ENCODE measurements at places on chromosomes 11 and 22.

DNA sequence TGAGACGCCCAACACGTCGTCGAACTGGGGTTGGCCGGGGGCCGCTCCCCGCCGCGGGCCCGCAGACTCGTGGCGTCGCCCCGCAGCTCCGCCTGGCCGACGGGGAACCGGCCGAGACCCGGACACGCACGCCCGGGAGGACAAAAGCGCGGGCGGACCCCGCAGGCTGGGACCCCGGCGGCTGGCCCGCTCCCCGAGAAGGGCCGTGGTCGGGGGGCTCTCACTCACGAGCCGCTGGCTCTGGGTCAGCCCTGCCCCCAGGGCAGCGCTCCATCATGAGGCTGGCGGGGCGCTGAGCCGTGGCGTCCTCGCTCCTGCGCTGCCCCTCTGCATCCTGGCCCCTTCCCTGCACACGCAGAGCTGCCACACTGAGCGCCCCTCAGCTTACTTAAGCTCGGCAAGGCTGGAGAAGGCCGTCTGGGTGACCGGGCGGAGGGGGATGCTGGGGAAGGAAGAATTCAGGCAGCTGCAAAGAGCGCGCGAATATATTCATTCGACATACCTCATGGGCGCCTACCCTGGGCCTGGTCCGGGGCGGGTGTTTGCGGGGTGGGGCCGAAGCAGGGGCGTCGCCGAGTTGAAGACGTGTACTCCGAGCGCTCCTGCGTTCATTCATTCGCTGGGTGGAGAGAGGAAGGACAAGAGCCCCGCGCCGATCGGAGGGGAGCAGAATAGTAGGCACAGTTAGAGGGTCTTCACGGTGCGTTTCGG lies 579 bp upstream of the CYB5R2 start:
- peak; percentile 15 for DNase-seq

- peak; percentile 68 for DNase-seq
Measured at GRCh38 chr11:102780491-102780918, at the start of gene MMP10. TSS of gene MMP10 (minus strand) at chr11:102780628. CDS start at chr11:102780591, 37 bp downstream.

DNA sequence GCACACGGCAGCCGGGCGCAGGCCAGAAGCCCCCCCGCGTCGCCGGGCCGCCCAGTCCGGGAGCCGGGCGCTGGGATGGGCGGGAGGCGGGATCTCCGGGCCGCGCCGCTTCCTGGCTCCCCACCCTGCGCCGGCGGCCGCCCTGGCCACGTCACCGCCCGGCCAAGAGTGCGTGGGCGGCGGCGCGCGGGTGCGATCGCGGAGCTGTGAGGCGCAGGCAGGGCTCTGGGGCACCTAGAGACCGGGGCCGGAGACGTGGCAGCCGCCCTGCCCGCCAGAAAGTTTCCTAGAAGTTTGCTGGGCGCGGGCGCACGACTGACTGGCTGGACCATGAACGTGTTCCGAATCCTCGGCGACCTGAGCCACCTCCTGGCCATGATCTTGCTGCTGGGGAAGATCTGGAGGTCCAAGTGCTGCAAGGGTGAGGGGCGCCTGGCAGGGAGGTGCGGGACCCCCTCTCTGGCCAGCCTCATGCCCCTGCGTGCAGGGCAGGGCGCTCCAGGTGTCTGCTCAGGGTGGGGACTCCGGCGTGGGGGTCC lies at the start of gene KDELR3:
Gene KDELR3 (plus strand): TSS at position 193 of the 539 bp plus-strand sequence. CDS start 138 bp downstream, at position 331.
- peak; percentile 70 for DNase-seq

GRCh38 chr11:76661306-76661751 lies 9.2 kb downstream of the LRRC32 start:
- DNase-seq, result no peak

- DNase-seq, result no peak
Measured at GRCh38 chr22:24830205-24830979, 24.4 kb downstream of the SGSM1 start.

- no peak for DNase-seq
Measured at GRCh38 chr11:131463649-131464425, 93.4 kb downstream of the NTM start.

GRCh38 chr11:113278925-113279324 lies 35.5 kb upstream of the TTC12 start:
- DNase-seq, result no peak

DNA sequence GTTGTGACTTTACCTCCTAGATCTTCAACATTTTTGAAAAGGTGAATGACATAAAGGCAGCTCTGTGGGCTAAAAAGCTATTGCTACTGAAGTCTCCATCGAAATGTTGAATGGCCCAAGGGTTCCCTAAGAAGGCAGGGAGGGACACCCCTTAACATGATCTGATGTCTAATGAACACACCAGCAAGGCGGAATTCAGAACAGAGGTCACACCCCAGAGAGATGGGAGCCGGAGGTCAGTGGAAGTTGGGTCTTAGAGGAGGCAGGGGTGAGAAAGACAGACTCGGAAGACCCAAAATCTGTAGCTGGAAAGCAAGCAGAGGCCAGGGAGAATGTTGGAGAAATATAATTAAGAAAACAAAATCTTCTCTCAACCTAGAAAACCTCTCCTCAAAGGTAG lies 79.0 kb downstream of the TRIM29 start:
- no peak for DNase-seq

DNA sequence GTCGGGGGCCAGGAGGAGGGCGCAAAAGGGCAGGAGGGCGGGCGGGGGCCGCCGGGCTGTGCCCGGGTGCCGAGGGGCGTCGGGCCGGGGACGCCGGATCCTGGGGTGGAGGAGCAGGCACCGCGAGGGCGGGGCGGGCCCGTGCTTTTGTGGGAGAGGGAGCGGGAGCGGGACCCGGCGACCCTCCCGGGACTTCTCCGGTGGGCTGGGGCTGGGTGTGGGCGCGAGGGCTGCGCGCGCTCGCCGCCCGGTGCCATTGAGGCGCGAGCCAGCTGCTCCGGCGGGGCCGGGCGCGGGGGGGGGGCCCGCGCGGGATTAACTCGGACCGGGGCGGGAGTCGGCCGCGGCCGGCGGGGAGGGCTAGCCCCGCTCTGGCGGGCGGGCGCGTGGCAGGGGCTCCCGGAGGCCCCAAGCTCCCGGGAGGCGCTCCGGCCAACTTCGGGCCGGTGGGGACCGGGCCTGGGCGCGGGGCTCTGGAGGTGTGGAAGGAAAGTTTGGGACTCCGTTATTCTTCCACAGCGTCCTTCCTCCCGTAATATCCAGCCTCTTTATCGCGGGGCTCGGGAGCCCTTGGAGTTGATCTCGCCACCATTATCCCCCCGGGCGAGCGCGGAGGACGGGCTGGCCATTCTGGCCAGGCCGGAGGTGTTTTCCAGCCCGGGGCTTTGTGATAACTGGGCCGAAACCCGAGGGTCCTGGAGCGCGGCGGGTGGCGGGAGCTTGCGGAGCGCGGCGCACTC lies 936 bp downstream of the CECR2 start:
- DNase-seq, result no peak

GRCh38 chr11:120184946-120185705 lies 25.7 kb upstream of the OAF start:
- DNase-seq, result peak; percentile 46

- peak; percentile 70 for DNase-seq
Measured at GRCh38 chr11:32094923-32095322, 4.0 kb downstream of the RCN1 start.

DNA sequence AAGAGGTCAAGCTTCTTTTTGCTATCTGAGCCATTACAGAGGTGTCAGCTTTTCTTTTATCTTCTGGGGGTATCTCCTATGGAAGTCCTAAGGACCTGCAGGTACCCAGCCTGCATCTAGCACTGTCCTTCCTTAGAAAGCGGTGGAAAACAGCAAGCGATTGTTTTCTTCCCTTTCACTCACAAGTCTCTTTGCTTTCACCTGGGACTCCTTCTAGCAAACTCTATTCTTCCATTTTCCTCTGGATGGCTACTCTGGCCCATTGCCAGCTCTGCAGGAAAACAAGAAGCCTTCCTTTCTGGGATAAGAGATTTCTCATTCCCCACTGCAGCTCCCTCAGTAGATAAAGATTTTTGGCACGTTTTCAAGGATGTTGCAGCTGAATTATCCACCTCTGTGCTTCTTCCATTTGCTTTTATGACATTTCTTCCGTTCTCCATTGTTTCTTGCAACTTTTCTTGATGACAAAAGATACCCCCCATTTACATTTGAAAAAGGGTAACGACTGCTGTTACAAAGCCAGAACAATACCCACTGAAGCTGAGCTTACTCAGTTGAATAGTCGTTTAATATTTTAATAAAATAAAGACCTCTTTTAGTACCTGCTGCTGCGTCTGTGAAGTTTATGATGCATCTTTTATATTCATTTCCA lies 40.2 kb upstream of the BDNF start:
- no peak for DNase-seq

- DNase-seq, result peak; percentile 47
Measured at GRCh38 chr22:23163665-23164064, 16.6 kb upstream of the BCR start.

DNA sequence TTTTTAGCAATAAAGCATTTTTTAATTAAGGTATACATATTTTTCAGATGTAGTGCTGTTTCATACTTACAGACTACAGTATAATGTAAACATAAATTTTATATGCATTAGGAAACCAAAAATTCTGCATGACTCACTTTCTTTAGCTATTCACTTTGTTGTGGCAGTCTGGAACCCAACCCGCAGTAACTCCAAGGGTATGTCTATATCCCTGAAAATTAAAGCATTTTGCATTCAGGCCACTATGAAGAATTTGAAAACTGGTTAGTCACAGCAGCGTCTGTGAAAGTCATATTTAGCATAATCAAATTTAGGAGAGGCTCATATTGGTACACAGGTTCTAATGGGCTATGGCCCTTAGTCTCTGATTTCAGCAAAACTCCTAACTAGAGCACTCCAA lies 46.8 kb downstream of the BBOX1 start:
- DNase-seq, result no peak

All from AG10803 (cell line).